ENCODE measurements at places on chromosomes 16 and 17. TPM values are rescaled to one million over a fixed set of nuclear protein-coding genes. Genes with fewer than 3 reads are reported as not detected.
A peak's percentile ranks its signal among the peaks of the same experiment; 100 is the strongest.

DNA sequence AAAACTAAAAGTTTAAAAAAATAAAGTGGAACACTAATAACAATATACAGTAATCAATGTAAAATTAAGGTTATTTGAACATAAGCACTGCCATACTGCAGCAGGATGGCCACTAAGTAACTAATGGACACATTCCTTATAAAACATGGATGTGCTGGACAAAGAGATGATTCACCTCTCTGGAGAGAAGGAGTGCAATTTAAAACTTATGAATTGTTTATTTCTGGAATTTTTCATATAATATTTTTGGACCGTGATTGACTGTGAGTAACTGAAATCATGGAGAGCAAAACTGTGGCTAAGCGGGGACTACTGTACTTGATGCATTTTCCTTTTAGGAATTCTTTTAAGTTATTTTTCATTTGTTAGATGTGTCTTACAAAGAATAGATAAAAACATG lies 21.8 kb downstream of the CBFB start:
- DNase-seq = no peak

DNA sequence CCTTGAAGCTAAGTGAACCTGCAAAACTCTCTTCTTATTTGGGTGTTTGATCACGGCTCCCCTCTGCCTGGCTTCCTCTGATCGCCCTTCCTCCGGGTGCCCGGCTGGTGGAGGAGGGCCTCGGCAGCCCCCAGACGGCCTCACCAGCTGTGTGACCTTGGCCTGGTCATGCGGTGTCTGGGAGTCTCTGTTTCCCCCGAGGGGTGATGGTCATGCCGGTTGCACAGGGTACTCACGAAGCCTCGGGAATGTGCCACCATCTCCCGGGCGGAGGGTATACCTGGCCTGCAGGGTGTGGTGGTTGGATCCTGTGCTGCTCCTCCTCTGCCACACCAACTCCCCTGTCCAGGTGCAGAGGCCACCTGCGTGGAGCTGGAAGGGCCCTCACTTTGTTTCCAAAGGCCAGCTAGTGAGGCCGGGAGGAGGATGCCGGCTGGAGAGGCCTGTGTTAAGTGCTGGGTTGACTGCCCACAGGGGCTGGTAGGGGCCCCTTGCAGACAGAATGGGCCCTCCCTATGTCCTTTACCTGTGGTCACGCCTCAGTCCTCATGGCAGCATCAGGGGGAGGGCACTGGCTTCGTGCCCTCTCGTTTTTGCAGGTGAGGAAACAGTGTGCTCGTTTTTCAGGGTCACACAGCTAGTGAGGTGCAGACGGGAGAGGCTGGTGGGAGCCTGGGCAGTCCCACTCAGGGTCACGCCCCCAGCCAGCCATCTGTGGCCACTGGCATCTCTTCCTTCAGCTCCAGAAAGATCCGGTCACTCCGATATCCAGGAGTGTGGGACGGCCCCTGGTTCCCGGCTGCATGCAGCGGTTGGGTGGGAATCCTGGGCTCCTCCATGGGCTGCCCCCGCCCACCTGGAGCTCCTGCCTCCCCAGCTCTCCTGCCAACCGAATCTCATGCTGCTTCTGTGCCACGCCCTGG lies 148.5 kb upstream of the GSE1 start:
- DNase-seq = no peak

- DNase-seq = no peak
These were observed 419 bp downstream of the GLIS2 start for GRCh38 chr16:4316108-4316863.

Gene SLC2A4
- not detected for total RNA-seq

Gene OTOA
- total RNA-seq = 0.14 TPM

DNA sequence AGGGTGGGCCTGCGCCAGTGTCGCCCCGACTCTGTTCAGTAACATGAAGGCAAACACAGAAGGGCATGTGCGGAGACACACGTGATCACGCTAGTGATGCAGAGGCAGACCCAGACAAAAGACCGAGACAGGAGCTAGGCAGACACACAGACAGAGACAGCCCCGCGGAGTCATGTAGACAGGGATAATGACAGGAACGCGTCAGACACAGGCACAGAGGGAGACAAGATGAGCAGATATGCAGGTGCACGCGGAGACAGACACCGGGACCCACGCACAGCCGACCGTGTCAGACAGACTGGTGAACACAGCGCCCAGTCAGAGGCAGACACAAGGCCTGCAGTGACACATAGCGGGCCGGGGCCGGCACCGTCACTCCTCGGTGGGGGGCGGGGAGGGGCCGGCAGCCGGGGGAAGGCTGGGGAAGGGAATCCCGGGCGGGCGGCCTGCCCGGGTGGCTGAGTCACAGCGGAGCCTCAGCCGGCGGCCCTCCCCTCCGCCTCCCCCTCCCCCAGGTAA lies 7.4 kb downstream of the KDM6B start:
- DNase-seq = peak; percentile 74

DNA sequence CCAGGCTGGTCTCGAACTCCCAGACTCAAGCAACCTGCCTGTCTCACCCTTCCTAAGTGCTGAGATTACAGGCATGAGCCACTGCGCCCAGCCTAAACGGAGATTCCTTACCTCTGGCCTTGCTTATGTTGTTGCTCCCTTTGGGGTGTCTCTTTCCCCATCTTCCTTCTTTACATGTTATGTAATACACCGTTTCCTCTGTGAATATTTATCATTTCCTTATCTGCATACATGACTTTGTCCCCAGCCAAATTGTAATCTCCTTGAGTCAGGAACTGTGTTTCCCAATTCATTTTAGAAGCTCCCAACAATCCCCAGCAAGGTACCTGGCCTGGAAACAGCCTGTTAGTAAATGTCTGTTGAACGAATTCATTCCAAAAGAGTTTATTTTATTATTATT lies 15.7 kb downstream of the COPZ2 start:
- DNase-seq = no peak

DNA sequence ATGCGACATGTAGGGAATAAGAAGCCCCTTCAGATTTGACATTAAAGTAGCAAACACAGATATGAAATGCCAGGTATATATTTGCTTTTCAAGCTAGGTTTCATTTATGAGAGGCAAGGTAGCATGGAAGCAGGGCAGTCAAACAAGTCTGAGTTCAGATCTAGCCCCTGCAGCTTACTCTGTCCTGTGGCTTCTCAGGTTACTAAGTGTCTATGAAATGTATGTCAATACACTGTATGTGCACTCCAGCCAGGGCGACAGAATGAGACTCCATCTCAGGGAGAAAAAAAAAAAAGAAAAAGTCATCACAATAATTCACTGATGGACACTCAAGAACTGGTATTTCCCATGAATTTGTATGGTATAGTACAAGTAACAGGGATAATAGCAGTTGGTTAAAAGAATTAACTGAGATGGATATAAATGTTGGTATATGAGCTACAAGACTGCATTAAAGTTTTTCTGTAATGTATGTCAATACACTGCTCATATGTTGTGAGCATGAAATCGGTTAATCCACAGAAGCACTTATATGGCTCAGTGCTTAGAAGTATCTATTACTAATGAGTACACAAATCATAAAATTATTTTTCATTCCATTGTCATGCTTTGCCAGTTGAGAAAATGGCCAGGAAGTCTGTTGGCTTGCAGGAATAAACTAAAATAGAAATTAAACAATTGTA lies 2.9 kb upstream of the WSB1 start:
- DNase-seq = no peak

Gene CHD9NB
- 0.42 TPM for total RNA-seq

Gene ADAD2
- total RNA-seq = not detected

- peak; percentile 83 for DNase-seq
These were observed 15.4 kb upstream of the CTCF start for GRCh38 chr16:67546761-67547422.

- DNase-seq = no peak
These were observed 18.9 kb upstream of the GINS2 start for GRCh38 chr16:85707528-85708095.

Data from activated naive CD8-positive, alpha-beta T cell treated with anti-CD3 and anti-CD28 coated beads, Interleukin-2, amount 10 ng/mL, durations not matched to agents 7 days and 5 days (primary cell).